ENCODE measurements at places on chromosomes 6 and 20. TPM values are rescaled to one million over a fixed set of nuclear protein-coding genes. Genes with fewer than 3 reads are reported as not detected.

GRCh38 chr20:55174172-55174571, 698.8 kb downstream of the DOK5 start:
- no peaks in the 10 kb centered on the region for H3K4me1 ChIP-seq
- no peak for DNase-seq
- H3K36me3 ChIP-seq, result no peaks in the 10 kb centered on the region
- H3K4me3 ChIP-seq, result no peak overlapping the region
- H3K27ac ChIP-seq, result no peak overlapping the region
- no peaks in the 10 kb centered on the region for H3K27me3 ChIP-seq

FABP7 gene
- 3.9 TPM for total RNA-seq

DNA sequence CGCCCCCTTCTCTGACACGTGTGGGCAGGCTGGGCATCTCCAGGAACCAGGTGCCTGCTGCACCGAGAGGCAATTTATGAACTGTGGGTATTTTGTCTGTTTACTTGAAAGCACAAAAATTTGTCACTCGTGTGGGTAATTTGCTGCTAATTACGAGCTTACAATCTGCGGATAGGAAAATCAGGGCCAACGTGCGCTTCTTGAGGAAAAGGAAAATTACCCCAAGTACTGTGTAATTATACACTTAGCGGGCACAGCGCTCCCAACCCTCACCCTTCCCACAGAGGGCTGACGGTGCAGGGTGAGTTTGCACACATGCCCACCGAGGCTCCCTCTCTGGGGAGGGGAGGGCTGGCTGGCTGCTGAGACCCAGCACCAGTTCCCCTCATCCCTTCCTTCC, 25.3 kb upstream of the MDGA1 start:
- H3K4me3 ChIP-seq, result no peak overlapping the region
- DNase-seq, result no peak
- H3K4me1 ChIP-seq, result peaks cover 21% of the 10 kb centered on the region
- H3K36me3 ChIP-seq, result no peaks in the 10 kb centered on the region

- H3K4me3 ChIP-seq, result no peak overlapping the region
- DNase-seq, result no peak
- no peak overlapping the region for H3K27ac ChIP-seq
- H3K36me3 ChIP-seq, result no peaks in the 10 kb centered on the region
Measured at GRCh38 chr6:48996461-48997119, 466.5 kb downstream of the MMUT start.

DNA sequence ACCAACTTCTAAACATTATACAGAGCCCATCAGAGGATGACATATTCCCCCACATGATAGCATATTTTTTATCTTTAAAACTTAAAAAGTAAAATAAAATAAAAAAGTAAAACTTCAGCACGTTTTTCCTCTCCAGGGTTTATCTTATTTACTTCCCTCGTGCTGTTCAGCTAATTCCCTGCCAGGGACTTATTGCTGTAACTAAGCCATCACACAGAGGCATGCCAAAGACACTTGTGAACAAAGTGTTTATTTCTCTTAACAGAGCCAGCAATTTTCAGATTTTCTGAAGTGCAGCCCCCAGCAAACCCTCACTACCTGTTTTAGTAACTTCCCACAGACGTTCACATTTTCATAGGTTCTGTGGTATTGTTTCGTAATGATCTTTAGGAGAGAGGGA, 293.8 kb downstream of the ZNF217 start:
- no peak overlapping the region for H3K27ac ChIP-seq
- H3K4me1 ChIP-seq, result peaks cover 30% of the 10 kb centered on the region
- H3K36me3 ChIP-seq, result no peaks in the 10 kb centered on the region
- DNase-seq, result no peak
- no peak overlapping the region for H3K4me3 ChIP-seq

RNF182 gene
- 4.2 TPM for total RNA-seq

- no peak for DNase-seq
- H3K27ac ChIP-seq, result peak overlapping the region; percentile 55
- H3K4me1 ChIP-seq, result peaks cover 14% of the 10 kb centered on the region
- H3K4me3 ChIP-seq, result no peak overlapping the region
- no peaks in the 10 kb centered on the region for H3K36me3 ChIP-seq
Measured at GRCh38 chr20:47441774-47442150, 59.9 kb upstream of the NCOA3 start.

DNA sequence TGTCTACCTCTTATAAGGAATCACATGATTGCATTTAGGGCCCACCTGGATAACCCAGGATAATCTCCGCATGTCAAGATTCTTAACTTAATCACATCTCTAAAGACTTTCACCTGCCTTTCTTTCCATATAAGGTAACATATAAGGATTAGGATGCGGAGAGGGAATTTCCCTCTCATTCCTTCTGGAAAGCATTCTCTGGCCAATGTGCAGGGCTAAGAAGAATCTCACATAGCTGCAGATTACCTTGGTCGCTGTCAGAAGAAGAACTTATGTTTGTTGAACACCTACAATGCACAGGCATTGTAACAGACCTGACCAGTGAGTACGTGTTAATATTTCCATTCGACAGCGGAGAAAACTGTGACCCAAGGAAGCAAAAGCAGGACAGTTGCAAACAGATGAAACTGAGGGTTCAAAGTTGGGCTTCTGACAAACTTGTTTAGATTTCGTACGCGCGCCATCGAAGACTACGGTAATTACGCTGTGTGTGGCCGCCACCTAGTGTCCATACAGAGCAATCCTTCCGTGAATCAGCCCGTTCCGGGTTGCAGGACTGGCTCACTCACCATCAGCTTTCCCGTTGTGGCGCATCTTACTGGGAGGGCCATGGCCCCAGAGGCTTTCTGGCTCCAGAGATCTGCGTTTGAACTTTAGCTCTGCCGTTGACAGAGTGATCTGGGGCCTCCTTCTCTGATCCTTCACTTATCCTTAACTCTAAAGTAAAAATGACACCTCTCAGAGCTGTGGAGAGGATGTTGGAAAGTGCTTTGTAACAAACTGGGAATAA, 9.5 kb downstream of the C20orf202 start:
- H3K4me3 ChIP-seq, result no peak overlapping the region
- DNase-seq, result peak; percentile 45
- H3K4me1 ChIP-seq, result no peaks in the 10 kb centered on the region
- H3K27ac ChIP-seq, result no peak overlapping the region

- H3K36me3 ChIP-seq, result no peaks in the 10 kb centered on the region
- peaks cover 3% of the 10 kb centered on the region for H3K27me3 ChIP-seq
- DNase-seq, result no peak
- no peak overlapping the region for H3K27ac ChIP-seq
Measured at GRCh38 chr6:151876122-151876521, 68.6 kb downstream of the ESR1 start.

- H3K27me3 ChIP-seq, result no peaks in the 10 kb centered on the region
- DNase-seq, result no peak
- H3K27ac ChIP-seq, result no peak overlapping the region
Measured at GRCh38 chr20:36519012-36519719, 22.2 kb upstream of the MYL9 start.

DNA sequence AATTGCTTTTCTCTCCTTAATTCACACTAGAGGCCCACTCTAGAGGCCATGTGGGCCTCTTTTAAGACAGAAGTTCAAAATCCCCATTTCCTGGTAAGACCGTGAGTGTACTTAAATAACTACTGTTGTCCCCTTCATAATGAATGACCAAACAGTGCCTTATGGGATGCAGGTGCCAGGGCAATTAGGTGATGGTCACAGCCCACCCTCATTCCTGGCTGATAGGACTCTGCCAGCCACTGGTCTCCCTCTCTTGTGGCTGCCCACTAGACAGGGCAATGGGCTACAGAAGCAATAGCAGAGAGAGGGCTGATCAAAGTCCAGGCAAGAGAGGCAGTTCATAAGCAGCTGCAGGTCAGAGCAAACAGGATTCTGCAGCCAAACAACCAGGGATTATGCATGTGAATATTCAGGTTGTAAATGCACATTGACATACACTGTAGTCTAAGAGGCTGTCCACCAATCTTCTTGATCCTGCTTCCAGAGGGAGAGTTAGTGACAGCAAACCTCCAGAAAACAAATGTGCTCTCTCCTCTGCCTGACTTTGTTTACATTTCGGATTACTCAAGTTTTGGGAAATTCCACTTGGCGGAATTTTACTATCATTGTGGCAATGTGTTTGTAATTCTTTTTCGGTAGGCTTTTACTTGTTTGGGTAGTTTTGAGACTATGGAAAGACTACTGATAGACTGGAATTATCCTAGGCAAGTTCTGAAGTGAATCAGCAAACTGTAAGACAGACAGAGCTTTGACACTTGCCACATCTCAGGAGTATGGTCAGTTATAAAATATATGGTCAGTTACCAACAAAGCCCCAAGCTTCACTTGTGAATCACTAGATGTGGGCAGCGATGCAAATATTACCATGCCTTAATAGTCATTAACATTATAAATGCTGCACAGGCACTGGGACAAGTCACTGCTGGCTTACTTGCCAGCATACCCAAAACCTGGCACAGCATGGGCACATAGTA, 12.8 kb downstream of the PTPRK start:
- peaks cover 16% of the 10 kb centered on the region for H3K4me1 ChIP-seq
- DNase-seq, result no peak
- no peaks in the 10 kb centered on the region for H3K36me3 ChIP-seq
- H3K27ac ChIP-seq, result no peak overlapping the region
- no peaks in the 10 kb centered on the region for H3K27me3 ChIP-seq
- H3K4me3 ChIP-seq, result no peak overlapping the region

DNA sequence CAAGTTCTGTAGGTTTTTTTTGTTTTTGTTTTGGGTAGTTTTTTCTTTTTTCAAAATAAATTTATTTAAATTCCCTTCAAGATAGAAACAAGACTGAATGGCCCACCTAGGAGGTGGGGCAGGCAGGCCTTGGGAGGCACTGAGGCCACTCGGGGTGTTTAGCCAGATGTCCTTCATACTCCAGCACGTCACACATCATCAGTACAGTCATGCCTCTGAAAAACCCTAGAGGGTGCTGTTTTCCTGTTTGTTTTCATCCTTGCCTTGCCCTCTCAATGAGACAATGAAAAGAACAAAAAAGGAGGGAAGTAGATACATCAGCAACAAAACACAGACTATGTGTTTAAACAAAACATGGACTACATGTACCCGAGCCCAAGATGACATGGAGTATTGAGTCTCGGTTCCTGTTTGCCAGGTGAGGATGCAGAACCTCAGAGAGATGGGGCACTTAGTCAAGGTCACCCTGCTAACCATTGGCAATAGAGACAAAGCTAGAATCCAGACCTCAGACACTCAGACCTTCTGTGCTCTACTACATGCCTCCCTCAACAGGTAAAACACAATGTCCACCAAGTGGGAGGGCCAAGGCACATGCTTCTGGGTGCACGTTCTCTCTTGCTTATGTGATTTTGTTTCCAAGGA, 26.8 kb upstream of the CLIC5 start:
- no peak overlapping the region for H3K4me3 ChIP-seq
- H3K27ac ChIP-seq, result no peak overlapping the region
- H3K4me1 ChIP-seq, result peaks cover 14% of the 10 kb centered on the region
- no peak for DNase-seq
- H3K36me3 ChIP-seq, result no peaks in the 10 kb centered on the region
- H3K27me3 ChIP-seq, result no peaks in the 10 kb centered on the region

DNA sequence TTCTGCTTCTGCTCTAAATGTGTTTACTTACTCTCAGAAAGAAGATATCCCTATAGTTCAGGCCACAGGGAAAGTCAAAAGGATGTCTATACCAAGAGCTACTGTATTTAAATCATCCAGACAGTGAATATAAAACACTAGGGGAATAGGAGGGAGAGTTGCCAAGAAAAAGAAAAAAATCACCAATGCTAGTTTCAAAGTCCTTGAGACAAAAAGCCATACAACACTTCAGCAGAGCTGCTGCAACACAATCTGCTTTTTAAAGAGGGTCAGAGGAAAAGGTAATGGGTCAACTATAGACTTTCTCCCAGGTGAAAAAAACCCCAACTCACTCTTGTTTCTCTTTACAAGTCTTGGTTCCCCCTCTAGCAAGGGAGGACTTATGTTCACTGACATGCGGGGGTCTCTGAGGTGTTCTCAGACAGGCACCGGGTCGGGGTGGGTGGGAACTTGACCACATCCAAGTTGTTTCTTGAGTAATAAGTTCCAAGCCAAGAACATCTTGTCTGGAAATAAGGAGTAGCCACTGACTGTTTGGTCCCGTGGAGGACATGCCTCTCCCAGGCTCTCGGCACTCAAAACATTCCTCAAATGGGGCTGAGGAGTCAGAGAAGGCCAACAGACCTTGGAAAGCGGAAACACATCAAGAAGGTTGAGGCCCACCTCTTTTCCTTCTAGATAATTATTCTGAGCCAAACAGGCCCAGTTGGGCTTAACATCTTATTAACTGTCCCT, 47.7 kb downstream of the GJA10 start:
- peaks cover 4% of the 10 kb centered on the region for H3K4me1 ChIP-seq
- H3K27me3 ChIP-seq, result no peaks in the 10 kb centered on the region
- peaks cover 2% of the 10 kb centered on the region for H3K36me3 ChIP-seq
- no peak overlapping the region for H3K4me3 ChIP-seq

- H3K4me3 ChIP-seq, result no peak overlapping the region
- H3K27me3 ChIP-seq, result no peaks in the 10 kb centered on the region
- peaks cover 18% of the 10 kb centered on the region for H3K4me1 ChIP-seq
- peak overlapping the region; percentile 66 for H3K27ac ChIP-seq
Measured at GRCh38 chr6:43070028-43070632, 6.0 kb upstream of the PTK7 start.
